ENCODE measurements at places on chromosomes 2 and 18. TPM values are rescaled to one million over a fixed set of nuclear protein-coding genes. Genes with fewer than 3 reads are reported as not detected.
A peak's percentile ranks its signal among the peaks of the same experiment; 100 is the strongest.

DNA sequence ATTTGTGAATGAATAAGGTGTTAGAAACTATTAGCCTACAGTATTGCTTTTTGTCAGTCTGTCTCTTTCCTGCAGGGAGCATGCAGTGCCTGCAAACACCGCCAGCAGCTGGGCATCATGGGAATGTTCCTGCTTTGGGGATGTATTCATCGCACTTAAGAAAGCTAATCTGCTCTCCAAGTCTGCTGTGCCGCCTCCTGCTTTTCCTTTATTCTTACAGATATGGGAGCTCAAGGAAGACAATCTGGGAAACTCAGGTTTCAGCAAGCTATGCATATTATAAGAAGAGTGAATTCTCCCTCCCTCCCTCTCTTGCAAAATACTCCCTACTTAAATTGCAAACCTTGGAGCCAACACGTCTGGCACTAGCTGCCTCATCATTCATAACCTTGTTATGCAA is 479.2 kb upstream of the ACVR2A start:
- no peak for DNase-seq

DNA sequence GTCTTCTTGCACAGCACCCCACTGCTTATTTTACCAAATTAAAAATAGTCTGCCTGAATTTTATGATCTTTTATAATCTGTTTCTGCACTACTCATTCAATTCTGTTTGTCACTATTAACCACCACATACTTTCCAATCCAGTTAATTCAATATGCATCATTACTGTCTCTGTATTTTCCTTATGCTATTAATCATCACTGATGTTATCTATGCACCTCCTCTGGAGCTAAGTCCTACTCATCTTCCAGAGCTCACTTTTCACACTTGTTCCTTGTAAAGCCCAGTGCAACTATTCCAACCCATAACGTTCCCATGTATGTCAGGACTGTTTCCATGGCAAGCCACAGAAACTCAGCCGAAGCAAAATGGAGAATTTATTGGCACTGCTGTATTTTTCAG is 713.6 kb downstream of the PLCL1 start:
- DNase-seq = no peak

GRCh38 chr2:175567435-175568061 is 386.0 kb upstream of the ATP5MC3 start:
- DNase-seq = no peak

DNA sequence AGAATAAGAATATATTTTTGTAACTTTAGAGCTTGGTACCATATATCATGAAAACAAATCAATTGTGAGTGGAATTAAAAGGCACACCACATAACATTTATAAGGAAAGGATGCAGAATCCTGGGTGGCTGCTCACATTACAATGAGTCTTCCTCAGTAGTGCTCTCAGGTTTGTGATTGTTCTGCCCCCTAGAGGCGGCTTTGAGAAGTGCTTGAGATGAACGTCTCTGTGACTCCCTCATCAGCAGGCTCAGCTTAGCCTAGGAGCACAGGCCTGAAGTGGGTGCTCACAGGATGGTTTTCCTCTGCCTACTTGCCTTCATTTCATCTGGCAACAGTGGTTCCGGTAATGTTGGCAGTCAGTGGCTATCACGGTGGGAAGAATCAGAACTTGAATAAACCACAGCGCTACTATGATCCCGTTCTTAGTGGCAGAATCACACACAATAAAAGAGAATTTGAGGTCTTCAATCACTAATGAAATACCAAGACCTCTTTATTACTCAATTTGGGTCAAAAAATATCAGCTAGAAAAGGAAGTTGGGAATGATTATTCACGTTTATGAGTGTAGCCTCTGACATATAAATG is 38.1 kb upstream of the B4GALT6 start:
- peak; percentile 79 for DNase-seq

DNA sequence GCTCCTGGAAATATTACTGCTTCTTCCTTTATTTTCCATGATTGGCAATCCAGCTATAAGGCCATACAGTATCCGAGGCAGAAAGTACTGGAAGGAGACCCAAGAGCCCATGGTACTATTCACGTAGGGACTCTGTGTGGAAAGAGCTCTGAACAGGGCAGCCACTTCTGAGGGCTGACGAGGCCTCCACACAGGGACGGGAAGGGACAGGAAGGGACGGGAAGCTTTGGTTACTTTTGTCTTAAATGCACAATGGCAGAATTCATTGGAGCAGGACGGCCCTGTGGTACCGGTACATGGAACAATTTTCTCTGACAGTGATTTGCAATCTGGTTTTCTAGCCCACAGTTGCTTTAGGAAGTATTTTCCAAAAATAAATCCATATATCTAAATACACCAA is 102.4 kb downstream of the MBP start:
- no peak for DNase-seq

- DNase-seq = no peak
These were observed 395.4 kb upstream of the ATP5MC3 start for GRCh38 chr2:175576875-175577274.

DNA sequence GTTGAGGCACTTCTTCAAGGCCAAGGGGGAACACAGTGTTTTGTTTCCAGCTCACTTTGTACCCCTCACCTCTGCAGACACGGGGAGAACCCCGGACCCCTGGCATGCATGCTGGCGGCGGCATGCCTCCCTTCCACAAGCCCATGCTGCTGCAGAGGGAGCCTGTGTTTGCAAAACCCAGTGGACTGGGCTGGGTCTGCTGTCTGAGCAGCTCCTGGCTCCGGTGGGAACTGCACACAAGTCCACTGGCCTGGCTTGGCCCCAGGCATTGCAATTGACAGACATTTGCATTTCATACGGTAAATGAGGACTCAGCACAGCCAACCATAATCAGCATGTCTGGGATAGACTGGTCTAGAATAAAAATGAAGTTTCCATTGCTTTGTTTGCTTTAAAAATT is 62.4 kb downstream of the RALBP1 start:
- DNase-seq = no peak

GRCh38 chr2:33848486-33848885 is 249.4 kb upstream of the FAM98A start:
- no peak for DNase-seq

DNA sequence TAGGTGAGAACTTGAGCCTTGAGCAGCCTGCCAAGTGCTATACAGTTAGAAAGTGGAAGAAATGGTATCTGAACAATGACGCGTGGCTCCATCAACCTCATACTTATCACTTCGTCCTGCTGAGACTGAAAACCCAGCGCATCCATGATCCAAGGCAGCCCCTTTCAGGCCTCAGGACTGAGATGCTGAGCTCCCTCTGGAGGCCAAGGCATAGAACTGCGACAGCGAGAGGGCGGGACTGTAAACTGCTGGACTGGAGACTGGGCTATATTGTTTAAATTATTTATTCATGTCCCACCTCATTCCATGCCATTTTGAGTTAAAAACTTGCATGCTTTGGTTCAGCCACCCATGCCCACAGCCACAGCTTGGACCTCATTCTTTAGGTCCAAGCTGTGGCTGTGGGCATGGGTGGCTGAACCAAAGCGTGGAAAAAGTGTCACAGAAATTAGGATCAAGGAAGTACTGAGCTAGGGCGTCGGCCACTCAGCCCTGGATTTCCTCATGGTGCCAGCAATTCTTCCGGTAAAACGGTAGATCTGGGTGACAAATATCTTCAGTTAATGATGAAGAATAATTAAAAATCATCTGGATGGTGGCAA is 195.5 kb downstream of the L3MBTL4 start:
- peak; percentile 35 for DNase-seq

- DNase-seq = peak; percentile 53
These were observed 82.5 kb downstream of the SPRED2 start for GRCh38 chr2:65349863-65350262.

GRCh38 chr2:229714736-229715541 is 584 bp upstream of the DNER start:
- DNase-seq = peak; percentile 49

- DNase-seq = no peak
These were observed 795 bp upstream of the SETBP1 start for GRCh38 chr18:44679914-44680272.

DNA sequence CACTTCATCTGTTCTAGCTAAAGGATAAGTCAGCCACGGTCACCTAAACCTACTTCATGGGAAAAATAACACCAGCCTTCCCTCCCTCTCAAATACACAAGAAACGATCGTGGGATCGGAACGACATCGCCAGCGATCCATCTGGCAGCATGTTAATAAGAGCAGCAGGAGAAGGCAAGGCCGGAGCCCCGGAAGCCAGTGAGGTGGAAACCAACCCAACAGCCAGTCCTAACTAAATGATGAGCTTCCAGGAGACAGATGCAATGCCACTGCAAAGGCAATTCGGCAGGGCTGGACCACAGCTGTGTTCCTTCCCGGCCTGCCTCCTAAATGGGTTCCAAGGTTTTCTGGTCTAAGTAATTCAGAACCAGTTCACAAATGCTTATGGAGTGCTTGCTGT is 117.5 kb downstream of the TMEM163 start:
- no peak for DNase-seq

DNA sequence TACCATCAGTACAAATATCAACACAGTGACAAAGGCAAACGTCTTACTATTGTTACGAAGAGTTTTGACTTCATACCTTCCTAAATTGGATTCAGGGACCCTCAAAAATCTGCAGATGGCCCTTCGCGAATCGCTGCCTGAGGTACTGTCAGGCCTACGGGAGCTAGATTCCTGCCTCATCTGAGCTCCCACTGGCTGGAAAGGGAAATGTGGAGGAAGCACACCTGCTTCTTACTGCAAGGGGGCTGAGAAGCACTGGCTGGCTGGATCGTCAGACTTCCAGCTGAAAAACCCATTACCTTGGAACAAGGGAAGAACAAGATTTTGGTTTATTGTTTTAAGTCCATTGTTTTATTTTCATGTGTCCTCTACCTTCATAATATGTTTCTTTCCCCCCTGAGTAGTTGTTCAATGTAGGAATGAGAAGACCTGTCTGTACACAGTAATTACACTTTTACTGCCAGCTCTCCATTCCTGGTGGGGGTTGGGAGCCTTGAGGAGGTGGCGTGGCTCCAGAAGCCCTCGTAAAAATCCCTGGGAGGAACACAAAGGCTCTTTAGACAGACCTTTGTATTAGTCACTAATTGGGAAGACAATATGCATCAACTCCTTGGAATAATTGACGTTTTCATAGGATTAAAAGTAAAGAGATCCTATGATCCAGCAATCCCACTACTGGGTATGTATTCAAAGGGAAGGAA is 124.1 kb upstream of the NOSTRIN start:
- no peak for DNase-seq

GRCh38 chr2:202760848-202761247 is 110.7 kb downstream of the ICA1L start:
- DNase-seq = no peak

DNA sequence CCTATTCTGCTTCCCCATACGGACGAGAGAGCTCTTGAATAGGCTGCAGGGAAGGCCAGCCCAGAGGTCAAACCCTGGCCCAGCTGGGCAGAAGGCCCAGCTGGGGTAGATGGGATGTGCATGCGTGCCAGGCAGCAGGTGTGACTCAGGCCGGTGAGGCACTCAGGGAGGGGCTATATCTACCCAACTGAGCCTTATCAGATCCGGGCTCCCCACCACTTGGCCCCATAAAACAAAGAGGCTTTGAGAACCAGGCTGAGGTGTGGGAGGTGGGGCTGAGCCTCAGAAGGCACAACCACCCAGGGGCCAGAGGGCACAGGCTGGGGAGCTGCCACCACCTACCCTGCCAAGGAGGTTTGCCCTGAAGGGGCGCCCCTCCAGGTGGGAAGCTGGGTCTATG is 8.0 kb upstream of the CFAP65 start:
- DNase-seq = no peak

- DNase-seq = no peak
These were observed 67.1 kb upstream of the XPO1 start for GRCh38 chr2:61605245-61605644.

DNA sequence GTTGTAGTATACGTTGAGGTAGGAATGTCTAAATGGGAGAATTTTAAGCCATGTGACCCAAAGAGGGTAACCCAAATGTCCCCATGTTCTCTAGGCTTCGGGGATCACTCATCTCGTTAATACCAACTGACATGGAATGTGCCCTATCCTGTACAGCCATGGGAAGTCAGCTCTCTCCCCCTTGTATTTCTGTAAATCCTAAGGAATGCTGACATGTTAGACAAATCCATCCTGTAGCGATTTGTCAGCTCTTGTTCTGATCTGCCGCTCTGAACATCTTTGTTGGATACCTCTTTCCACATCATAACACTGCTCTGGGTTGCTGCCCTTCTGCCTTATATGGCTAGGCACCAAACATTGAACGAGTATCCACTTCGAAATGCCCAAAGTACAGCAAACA is 350.6 kb downstream of the RND3 start:
- no peak for DNase-seq

DNA sequence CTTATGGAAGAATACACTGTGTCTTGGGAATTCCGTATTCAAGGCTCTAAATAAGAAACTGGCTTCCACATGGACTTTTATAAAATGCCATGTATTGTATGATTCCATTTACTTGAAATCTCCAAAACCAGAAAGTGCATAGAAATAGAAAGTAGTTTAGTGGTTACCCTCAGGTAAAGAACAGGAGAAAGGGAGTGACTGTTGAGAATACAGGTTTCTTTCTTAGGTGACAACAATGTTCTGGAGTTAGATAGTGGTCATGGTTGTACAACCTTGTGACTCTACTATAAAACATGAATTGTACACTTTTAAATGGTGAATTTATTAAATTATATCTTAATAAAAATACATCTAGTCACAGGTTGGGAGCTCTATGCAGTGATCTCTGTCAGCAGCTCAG is 481.8 kb downstream of the SPAG16 start:
- no peak for DNase-seq

GRCh38 chr2:20115902-20116301 is 64.5 kb upstream of the LAPTM4A start:
- no peak for DNase-seq

Gene STK16
- 26.3 TPM for total RNA-seq

Gene LHCGR
- total RNA-seq = not detected

Gene ENOSF1
- total RNA-seq = 72.7 TPM

Gene CROCC2
- total RNA-seq = 0.32 TPM

Gene INHBB
- 0.67 TPM for total RNA-seq

Gene KLHL14
- 0.45 TPM for total RNA-seq

Gene C1GALT1C1L
- total RNA-seq = 0.41 TPM

Gene CLEC4F
- 0.31 TPM for total RNA-seq

Gene ANKRD62
- total RNA-seq = 0.20 TPM

Gene DPYSL5
- not detected for total RNA-seq

Gene GREB1L
- 0.55 TPM for total RNA-seq

Gene ARHGAP15
- 16.8 TPM for total RNA-seq

All from left lung (tissue), 14 donors.